ENCODE measurements at places on chromosomes 1 and 21.

- no peak for DNase-seq
These were observed 842 bp downstream of the ATXN7L2 start for GRCh38 chr1:109484519-109484975.

GRCh38 chr21:39054066-39054465 is 129.2 kb downstream of the PSMG1 start:
- no peak for DNase-seq

DNA sequence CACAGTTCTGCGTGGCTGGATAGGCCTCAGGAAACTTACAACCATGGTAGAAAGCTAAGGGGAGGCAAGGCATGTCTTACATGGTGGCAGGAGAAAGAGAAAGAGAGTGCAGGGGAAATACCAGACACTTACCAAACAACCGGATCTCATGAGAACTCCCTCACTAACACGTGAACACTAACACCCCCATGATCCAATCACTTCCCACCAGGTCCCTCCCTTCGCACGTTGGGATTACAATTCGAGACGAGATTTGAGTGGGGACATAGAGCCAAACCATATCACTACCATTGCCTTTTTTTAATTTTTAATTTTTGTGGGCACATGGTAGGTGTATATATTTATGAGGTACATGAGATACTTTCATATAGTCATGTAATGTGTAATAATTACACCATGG is 23.8 kb upstream of the PPP1R8 start:
- DNase-seq = no peak

- DNase-seq = no peak
These were observed 15.7 kb downstream of the HYI start for GRCh38 chr1:43438006-43438405.

- no peak for DNase-seq
These were observed 1530.1 kb upstream of the TPTE start for GRCh38 chr21:8991088-8991907.

GRCh38 chr1:60133848-60134247 is 60.3 kb upstream of the C1orf87 start:
- DNase-seq = peak; percentile 91

Measured in AG10803 (cell line).